Stimulated activated CD8-positive, alpha-beta memory T cell treated with anti-CD3 and anti-CD28 coated beads, Interleukin-4, amount 100 ng/mL, for 1 hour (primary cell): ENCODE measurements at places on chromosomes 2 and 18.

DNA sequence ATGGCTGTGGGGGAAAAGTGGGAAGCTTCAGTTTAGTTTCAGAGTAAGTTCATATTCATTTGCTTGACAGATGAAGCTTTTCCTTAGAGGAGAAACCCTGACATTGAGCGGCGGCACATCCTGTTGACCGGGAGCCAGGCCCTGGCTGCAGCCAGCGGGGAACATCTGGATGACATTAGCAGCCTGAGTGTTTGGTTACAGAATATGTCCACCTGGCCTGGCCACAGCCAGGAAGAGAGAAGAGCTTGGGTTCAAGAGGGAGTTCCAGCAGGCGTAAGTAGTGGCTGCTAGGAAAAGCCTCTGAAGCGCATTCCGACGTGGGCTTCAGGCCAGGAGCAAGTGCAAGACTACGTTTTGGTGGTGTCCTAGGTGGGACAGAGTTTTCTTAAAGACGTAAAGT, 144.9 kb upstream of the MYCN start:
- no peak for DNase-seq

DNA sequence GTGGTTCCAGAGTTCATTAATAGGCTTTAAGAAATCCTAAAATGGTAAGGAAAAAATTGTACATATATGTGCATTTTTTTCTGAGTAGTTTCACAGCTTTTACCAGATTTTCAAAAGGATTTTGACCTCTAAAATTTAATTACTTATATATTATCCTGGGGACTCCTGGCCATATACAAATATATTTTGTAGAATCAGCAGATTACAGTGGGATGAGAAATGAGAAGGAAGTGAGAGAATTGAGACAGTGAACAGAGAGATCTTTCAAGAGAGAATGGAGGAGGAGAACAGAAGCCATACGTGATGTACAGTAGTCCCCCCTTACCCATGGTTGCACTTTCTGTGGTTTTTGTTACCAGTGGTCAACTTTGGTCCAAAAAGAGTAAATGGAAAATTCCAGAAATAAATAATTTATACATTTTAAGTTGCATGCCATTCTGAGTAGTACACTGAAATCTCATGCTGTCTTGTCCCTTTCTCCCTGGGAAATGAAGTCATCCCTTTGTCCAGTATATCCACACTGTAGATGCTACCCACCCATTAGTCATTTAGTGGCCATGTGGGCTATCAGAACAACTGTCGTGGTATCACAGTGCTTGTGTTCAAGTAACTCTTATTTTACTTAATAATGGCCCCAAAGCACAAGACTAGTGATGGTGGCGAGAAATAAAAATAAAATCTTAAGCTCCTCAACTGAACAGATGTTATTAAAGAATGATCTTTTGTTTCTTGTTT, 130.4 kb upstream of the MYO3B start:
- DNase-seq, result no peak

DNA sequence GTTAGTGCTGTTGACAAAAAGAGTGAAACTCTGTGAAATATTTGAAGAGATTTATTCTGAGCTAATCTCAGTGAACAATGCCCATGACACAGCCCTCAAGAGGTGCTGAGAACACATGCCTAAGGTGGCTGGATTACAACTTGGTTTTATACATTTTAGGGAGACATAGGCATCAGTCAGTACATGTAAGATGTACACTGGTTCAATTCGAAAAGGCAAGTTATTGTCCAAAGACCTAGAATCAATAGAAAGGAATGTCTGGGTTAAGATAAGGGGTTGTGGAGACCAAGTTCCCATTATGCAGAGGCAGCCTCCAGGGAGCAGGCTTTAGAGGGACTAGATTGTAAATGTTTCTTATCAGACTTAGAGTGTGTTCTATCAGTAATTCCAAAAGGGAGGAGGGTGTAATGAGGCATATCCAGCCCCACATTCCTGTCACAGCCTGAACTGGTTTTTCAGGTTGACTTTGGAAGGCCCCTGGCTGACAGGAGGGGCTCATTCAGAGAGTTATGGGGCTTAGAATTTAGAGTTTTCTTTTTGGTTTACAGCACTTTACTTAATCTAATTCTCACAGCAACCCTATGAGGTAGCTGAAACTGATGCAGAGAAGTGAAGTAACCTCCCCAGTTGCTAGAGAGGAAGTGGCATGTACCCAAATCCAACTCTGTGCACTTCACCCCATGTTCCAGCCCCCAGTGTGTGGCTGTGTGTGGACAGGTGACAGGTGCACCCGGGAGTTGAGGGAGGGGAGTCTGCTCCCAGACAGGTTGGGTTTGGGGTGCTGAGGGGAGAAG, 28.3 kb upstream of the ASAP2 start:
- no peak for DNase-seq

- DNase-seq, result no peak
Observed at GRCh38 chr2:141766225-141766624, 364.6 kb downstream of the LRP1B start.

GRCh38 chr18:45462179-45462578, 153.1 kb upstream of the SLC14A2 start:
- DNase-seq, result no peak

GRCh38 chr2:121256720-121257479, 28.1 kb downstream of the TFCP2L1 start:
- no peak for DNase-seq

DNA sequence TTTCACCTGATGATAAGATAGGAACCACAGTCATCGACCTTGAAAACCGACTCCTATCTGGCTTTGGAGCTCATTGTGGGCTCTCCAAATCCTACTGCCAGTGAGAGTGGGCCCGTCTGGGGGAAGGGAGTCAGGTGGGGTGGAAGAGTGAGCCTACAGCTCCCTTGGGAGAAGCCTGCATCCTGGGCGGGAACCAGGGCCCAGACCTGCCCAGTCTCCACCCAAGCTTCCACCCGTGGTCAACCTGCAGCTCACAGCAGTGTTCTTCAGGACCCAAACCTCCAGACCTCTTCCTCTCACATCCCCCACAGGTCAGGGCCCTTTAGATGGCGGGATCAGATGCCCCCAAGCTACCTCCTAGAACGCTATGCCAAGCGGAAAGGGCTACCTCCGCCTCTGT, 40.2 kb downstream of the LMAN2L start:
- DNase-seq, result no peak

- no peak for DNase-seq
Observed at GRCh38 chr2:164879901-164880535, 38.4 kb upstream of the COBLL1 start.

- no peak for DNase-seq
Observed at GRCh38 chr18:34880403-34880802, 160.8 kb upstream of the MAPRE2 start.

GRCh38 chr2:218798767-218799504, 17.0 kb downstream of the CYP27A1 start:
- no peak for DNase-seq

DNA sequence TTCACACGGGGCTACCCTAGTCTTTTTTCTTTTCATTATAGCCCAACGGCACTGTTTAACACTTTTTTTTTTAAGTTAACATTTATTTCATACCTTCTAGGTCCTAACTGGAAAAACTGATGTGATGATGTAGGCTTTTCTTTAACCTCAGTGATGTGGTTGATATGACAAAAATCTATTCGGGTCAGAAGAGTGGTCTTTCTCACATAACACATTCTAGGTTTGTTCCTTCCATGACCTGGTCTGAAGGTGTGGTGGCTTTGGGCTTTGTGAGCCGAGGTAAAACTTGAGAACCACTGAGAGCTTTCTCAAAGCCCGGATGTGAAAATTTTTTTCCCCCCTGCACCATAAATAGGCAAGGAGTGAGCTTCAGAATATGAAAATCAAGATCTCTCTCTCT, 44.2 kb downstream of the GPD2 start:
- no peak for DNase-seq

DNA sequence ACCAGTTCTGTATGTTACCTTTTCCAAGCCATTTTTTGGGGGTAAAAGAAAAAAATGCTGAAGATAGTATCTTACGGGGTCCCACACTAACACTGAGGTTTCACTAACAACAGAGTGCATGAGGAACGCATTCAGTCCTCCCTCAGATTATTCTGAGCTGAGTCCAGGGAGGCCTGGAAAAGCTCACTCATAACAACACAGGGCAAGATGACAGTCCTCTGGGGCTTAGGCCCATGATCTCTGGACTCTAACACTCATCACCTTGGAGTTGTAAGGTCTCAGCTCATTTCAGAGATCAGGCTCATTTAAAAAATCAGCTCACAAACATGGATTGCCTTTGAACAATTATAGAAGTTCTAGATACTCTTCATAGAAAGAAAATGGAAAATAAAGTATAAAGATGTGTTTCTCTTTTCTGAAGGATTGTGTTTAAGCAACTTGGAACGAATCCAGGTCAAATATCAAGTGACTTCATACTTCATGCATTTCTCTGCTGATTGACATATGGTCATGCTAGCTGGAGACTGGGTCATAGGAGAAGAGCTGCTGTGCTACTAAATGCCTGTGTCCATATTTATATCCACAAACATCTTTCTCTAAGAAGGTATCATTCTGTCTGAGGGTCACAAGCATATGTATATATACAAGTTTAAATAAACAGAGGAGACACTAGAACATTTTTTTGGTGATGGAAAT, 265.8 kb downstream of the ALK start:
- DNase-seq, result no peak

GRCh38 chr18:59460072-59460420, 101.0 kb upstream of the LMAN1 start:
- no peak for DNase-seq

- no peak for DNase-seq
Observed at GRCh38 chr2:41377837-41378236, 670.0 kb upstream of the PKDCC start.

DNA sequence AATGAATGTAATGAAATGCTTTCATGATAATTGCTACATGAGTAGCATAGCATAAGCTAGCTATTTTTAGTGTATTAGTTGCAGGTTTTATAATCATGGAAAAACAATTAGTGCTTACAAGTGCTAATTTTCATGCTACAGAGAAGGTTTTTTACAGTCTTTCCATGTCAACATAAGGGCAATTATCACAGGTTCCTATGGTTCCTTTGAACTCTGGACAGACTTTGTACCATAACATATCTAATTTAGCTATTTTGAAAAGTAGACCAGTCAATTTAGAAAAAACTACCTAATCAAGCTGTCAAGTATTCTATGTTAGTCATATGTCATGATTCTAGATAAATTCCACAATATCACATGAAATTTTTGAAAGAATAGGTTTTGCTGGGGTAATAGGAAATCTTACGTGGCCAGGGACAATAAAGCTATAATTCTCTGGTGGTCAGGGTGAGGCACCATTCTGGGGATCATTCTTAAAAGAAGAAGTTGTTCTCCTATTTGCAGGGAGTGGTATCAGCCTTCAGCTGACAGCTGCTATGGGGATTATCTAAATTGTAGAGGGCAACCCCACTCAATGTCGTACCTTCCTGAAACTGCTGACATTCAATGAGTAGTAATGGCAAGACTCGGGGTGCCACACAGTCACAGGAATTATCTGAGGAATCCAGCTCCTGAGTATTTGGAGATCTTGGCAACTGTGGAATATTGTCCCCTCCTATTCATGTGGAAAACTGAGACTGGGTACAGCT, 724.0 kb upstream of the LINC00305 start:
- DNase-seq, result no peak

GRCh38 chr2:16058256-16058655, 117.9 kb downstream of the MYCN start:
- DNase-seq, result no peak

- no peak for DNase-seq
Observed at GRCh38 chr18:74152857-74153256, 4.5 kb downstream of the TIMM21 start.

DNA sequence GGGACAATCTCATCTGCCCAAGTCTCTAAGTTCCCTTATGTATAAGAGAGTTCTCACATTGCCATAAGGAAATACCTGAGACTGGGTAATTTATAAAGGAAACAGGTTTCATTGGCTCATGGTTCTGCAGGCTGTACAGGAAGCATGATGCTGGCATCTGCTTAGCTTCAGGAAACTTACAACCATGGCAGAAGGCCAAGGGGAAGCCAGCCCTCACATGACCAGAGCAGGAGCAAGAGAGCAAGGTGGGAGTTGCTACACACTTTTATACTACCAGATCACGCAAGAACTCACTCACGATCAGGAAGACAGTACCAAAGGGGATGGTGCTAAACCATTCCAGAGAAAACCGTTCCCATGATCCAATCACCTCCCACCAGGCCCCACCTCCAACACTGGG, 73.9 kb downstream of the PRKRA start:
- no peak for DNase-seq

GRCh38 chr2:170816504-170817092, at the start of gene GAD1:
GAD1 (plus strand) TSS chr2:170816887; CDS start chr2:170818592, 1,705 bp downstream.
- no peak for DNase-seq

- no peak for DNase-seq
Observed at GRCh38 chr2:230137902-230138539, 69.3 kb upstream of the SLC16A14 start.

DNA sequence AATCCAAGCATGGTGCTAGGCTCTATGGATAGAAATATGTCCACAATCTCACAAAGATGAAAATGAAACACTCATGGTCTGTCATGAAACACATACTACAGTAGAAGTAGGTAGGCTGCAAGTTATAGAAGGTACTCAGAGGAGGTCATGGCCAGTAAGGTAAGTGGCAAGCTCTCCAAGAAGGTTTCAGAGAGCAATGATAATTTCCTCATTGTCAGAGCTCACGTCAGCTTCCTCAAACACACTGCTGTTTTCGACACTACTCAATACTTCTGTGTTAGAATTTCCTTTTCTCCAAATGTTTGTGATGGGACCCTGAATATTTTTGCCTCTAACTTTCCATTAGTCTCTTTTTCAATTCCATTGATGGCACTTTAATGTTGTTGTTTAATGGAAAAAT, 25.5 kb downstream of the CCDC141 start:
- DNase-seq, result no peak

DNA sequence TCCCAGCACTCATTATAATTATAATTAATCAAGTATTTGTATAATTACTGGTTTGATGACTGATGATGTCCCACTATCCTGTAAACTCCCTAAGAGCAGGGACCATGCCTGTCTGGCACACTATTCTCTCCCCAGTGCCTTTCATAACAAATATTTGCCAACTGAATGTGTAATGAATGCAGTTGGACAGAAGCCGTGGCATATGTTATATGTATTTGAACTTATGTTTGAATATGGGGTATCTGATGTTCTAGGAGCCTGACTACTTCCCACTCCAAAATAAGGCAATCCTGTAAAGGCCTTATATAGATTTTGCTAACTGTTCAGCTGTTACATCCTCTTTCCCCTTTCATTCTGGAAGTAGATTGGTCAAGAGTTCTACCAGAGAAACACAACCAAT, 19.7 kb downstream of the OSBPL6 start:
- DNase-seq, result no peak

DNA sequence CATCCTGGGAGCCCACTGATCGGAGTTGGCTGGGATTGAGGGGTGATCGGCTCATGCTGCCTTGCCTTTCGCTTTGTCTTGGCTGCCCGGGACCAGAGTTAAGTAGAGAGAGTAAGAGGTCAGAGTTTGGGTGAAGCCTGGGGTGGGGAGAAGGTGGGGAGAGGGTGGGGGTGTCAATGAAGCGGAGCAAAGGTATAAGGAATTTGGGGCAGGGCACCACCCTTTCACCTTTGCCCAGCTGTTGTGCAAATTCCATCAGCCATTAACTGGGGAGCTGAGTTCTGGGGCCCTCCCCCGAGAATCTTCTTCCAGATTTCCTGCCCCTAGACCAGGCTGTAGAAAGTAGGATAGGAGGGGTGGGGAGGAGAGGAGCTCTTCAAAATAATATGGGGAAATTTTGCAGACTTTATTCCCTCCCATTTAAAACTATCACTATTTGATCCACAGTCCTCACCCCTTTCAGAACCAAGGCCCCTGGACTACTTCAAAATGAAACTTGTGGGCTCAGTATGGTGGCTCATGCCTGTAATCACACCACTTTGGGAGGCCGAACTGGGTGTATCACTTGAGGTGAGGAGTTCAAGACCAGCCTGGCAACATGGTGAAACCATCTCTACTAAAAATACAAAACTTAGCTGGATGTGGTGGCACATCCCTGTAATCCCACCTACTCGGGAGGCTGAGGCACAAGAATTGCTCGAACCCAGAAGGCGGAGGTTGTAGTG, at the start of gene SLC23A3:
TSS of gene SLC23A3 (minus strand) at position 100 of the 725 bp plus-strand sequence. CDS start at position 55, 45 bp downstream.
- DNase-seq, result no peak
